ENCODE measurements at places on chromosomes 3 and 15.

- DNase-seq, result no peak
These were observed 158.9 kb downstream of the IGF1R start for GRCh38 chr15:98807262-98807661.

DNA sequence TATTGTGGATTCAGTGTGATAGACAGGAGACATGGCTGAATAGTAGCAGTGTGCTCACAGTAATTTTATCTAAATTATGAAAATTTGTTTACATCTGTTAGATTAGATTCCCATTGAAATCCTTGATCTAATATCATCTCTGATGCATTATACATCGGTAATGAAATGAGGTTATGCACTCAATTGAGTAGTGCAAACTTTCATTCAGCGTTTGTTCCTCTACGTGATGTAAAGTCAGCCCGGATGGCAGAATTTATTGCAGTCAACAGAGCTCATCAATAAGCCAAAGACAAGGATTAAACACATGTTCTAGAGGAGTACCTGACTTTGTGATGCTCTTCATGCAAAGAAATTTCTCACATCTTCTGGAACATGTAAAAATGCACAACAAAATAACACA lies 549.2 kb downstream of the GOLGA6L6 start:
- no peak for DNase-seq

- DNase-seq, result no peak
These were observed 162.6 kb downstream of the CCNL1 start for GRCh38 chr3:156997351-156997750.

DNA sequence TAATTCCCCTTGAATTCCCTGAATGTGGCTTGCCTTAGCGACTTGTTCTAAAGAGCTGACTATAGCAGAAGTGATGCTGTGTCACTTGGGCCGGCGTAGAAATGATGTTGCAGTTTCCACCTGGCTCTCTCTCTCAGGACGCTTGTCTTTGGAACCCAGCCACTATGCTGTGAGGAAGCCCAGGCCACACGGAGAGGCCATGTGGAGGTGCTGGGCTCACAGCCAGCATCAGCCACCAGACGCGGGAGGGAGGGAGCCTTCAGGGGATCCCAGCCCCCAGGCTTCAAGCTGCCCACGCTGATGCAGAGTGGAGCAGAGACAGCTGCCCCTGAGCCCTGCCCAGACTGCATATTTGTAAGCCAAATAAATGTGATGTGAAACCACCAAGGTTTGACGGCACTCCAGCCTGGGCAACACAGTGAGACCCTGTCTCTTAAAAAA lies 18.6 kb downstream of the RNU5B-1 start:
- no peak for DNase-seq

DNA sequence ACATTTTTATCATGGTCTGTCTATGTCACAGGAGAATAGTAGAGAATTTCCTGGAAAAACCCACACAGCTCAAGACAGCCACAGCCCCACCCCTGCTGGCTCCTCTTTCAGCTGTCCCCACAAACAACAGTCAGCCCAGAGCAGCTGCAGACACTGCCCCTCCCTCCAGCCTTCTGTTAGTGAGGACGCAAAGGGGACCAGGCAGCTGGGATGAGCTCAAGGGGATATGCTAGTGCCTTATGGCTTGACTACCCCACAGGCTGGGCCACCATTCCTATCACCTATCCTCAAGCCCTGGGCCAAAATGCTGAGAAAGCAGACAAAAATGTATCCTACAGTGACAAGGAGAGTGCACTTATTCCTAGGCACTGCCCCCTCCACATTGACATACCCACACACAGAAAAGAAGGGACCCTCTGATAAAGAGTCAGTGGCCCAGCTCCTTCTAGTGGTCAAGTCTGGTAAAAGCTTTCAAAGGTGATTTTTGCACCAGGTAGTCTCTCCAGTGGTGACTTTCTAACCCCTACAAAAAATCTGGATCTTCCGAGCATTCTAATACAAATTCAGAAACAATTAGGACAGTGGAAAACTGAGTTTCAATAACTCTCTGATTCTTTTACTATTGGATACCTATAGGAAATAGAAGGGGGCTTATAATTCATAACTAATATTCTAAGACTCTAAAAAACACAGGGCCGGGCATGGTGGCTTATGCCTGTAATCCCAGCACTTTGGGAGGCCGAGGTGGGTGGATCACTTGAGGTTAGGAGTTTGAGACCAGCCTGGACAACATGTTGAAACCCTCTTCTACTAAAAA lies 3.0 kb upstream of the MAP1A start:
- DNase-seq, result no peak

GRCh38 chr3:66486202-66486601 lies 14.6 kb downstream of the LRIG1 start:
- DNase-seq, result no peak

DNA sequence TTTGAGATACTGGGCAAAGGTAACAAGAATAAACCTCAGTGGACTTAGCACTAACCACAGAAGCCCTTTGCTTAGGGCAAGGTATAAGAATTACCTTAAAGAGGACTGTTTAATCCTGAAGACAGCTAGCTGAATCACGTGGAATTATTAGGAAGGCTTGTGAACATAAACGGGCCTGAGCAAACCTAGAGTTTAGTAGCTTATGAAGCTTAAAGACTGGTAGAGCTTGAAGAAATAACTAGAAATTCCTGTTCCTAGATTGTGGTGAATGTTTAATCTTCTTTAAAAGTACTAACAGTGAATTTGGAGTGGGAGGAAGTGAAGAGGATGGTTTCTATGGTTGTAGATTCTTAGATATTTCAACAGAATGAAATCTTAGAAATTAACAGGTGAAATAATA lies 428.9 kb upstream of the THRB start:
- DNase-seq, result no peak

DNA sequence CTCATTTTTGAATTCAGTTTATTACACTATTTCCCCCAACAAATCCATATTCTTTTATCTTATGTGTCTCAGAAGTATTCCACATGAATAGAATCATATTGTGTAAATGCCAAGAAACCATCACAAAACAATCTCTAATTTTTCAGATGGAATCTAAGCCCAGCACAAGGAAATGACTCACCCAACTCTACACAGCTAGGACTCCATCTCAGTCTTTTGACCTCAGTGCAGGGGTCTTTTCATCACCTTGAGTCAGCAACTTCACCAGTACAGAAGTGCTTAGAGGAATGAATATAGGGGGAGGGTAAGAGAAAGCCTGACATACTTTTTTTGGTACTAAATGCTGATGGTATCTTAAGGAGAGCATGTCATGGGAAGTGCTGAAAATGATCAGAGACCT lies 169.3 kb upstream of the LRRN1 start:
- no peak for DNase-seq

GRCh38 chr3:187019542-187020072 lies 89.3 kb downstream of the ST6GAL1 start:
- DNase-seq, result no peak

GRCh38 chr15:62390791-62391640 lies 225.9 kb upstream of the C2CD4B start:
- DNase-seq, result no peak

- DNase-seq, result no peak
These were observed 29.0 kb downstream of the AQP9 start for GRCh38 chr15:58167095-58167691.

- DNase-seq, result no peak
These were observed 20.2 kb downstream of the MAGEF1 start for GRCh38 chr3:184691397-184692231.

- no peak for DNase-seq
These were observed 556.9 kb downstream of the IGSF11 start for GRCh38 chr3:118477768-118478167.

GRCh38 chr15:49678655-49679054 lies 57.8 kb downstream of the DTWD1 start:
- no peak for DNase-seq

GRCh38 chr3:54481606-54482365 lies 359.4 kb downstream of the CACNA2D3 start:
- no peak for DNase-seq

DNA sequence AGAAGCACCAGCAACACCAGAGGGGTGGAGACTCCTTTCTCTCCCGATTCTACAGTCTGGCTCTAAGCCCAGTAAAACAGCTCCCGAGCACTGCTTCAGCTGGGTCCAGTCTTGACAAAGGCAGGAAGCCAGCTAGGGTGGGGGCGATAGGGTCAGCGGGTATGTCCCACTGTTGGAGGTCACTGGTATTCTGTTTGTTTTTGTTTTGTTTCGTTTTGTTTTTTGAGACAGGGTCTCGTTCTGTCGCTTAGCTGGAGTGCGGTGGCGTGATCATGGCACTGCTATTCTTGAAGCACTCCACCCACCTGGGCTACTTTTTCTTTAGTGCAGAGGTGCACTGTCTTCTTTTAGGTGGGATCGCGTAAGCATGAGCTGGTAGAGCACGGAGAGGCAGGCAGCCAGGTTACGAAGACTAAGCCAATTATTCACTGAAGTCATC lies 16.3 kb downstream of the GCSAM start:
- no peak for DNase-seq

GRCh38 chr3:100024520-100025303 lies 89.6 kb downstream of the FILIP1L start:
- DNase-seq, result no peak

- DNase-seq, result no peak
These were observed 116.9 kb downstream of the NFKBIZ start for GRCh38 chr3:101966226-101966625.

- DNase-seq, result no peak
These were observed 50.5 kb downstream of the CHST2 start for GRCh38 chr3:143170074-143170473.

- DNase-seq, result no peak
These were observed 817.2 kb upstream of the CADM2 start for GRCh38 chr3:84141571-84141970.

DNA sequence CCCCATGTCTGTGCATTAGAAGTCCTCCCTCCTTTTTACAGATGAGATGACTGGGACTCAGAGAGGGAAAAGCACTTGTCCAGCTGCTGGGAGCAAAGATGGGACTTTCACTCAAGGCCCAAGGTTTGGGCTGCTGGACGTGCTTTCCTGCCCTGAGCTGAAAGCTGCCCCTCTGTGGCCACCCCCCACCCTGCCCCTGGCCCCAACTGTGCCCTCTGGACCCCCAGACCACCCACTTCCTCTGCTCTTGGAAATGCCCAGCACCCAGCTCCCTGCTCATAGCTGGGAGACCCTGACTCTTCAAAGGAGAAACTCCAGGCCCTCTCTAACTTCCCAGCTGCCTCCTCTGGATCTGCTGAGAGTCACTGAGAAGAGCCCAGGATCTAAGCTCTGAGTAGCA lies 20.7 kb downstream of the GRIP2 start:
- no peak for DNase-seq

GRCh38 chr15:25182736-25183445 lies 228.1 kb downstream of the SNRPN start:
- DNase-seq, result no peak

DNA sequence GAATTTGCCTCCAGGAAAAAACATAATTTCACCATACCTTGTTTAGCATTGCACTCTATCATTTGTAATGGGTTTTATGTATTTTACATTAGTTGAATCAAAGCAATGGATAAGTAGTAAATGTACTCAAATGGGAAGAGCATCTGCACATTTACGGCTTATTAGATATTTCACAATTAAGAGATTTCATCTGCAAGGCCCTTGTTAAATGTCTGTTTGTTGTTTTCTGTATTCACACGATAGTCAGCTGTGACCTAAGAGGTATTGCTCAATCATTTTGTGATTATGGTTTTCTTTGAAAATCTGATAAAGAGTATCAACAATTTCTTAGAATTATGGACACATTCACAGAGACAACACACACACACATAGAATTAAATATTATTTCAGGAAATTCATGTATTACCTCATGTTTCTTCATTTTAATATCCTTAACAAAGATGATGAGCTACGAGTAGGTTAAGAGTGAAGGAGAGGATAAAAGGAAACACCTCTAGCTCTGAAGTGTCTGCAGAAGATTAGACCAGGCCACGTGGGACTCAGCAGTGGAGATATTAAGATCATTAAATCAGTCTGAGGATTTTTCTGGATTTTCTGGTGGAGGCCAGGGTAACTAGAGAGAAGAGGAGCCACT lies 121.9 kb upstream of the POU1F1 start:
- no peak for DNase-seq

DNA sequence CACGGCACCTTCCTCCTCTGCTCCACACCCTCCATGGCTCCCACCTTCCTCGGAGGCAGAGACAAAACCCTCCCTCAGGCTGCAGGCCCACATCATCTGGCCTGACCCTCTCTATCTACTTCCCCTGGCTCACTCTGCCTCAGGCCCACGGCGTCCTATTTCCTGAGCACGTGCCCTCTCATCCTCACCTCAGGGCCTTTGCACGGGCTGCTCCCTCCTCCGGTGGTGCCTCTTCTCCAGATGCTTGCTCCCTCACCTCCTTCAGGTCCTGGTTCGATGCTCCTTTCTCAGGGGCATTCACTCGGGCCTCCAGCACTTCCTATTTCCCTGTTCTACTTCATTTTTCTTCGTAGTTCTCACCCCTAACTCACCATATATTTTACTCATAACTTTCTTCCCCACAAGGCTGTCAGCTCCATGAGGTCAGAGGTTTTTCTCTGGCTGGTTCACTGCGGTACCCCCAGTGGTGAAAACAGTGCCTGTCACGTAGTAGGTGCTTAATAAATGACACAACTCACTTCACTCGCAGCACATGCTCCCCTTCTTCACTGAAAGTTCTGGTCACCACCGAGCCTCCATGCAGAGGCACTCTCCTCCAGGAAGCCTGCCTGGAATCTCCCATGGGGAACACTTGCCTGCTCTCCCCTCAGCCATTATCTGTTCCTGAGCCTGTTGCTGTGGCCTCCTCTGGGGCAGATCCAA lies 130.7 kb downstream of the WNT7A start:
- no peak for DNase-seq

- DNase-seq, result no peak
These were observed 418.9 kb upstream of the NAALADL2 start for GRCh38 chr3:174440253-174440701.
